Hippocampal formation (tissue), 2 donors: ENCODE measurements at places on chromosomes 2 and 18.

GRCh38 chr2:74759986-74760385, 73.9 kb upstream of the HK2 start:
- DNase-seq: no peak

DNA sequence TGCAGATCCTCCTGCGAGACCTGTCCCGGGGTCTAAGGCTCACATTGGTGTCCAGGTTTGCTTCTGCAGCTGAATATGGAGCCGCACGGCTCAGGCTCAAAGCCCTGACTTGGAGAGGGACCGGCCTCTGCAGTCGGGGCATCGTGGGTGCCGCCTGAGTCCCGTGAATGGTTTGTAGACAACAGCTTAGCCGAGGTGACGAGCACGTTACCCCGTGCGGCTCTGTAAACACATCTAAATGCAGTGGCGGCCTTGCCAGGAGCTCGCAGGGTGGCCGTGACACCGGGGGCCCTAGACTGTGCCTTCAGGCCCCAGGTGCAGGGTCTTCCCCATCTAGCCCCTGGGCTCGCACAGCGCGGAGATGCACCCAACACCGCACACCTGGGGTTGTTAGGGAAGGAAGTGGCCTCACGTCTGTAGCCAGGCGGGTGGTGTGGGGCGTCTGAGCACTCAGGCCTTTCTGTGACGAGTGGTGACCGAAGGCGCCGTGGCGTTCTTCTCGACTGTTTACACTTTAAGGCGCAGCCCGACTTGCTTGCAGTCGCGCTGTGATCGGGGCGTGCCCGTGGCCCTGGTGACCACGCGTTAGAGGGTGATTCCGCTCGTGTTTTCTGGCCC, 91.6 kb downstream of the NFATC1 start:
- DNase-seq: no peak

DNA sequence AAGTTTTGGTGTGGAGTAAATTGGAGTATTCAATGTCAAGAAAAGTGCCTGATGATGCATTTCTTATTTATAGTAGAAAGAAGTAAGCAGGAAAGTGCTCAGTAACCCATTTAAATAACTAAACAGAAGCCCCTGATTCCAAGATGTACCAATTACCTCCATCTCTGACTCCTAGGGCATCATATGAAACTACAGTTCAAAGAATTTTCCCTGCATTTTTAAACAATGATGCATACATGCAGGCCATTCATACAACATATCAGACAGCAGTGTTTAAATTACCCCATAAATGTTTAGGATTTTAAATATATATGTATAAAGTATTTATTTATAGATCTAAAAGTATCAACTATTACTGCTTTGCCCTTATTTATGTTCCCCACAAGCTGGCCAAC, 36.2 kb downstream of the FTCDNL1 start:
- DNase-seq: no peak

DNA sequence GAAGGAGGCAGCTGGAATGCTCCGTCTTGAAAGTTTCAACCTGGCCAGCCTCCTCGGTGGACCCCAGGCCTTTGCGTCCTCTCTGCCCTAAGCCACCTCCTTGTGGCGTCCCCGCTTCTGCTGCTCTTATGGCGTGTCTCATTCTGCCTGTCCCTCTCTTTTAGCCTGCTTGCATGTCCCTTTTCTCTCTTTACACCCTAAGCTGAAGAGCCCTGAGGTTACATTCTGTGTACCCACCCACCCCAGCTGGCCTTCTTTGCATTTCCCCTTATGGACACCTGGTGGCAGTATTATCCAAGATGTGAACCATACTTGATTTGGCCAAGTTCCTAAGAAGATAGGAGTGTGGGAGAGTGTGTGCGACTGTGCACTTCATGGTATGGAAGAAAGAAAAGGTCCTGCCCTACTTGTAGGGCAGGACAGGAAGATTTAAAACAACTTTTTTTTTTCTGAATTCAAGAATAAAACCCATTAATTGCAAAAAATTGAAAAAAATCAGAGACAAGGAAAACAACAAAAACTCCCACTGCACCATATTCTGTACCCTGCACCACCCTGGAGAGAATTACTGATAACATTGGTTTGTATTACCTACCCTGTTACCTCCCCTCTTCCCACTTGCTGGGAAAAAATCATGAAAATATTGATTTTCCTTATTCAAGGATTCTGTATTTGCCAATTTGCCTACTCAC, 77.4 kb downstream of the DYSF start:
- no peak for DNase-seq

- no peak for DNase-seq
Observed at GRCh38 chr2:60371219-60371618, 182.2 kb downstream of the BCL11A start.

- peak; percentile 74 for DNase-seq
Observed at GRCh38 chr2:156399950-156400705, 36.1 kb upstream of the GPD2 start.

GRCh38 chr2:131055169-131056065, 37.8 kb downstream of the FAM168B start:
- DNase-seq: no peak

DNA sequence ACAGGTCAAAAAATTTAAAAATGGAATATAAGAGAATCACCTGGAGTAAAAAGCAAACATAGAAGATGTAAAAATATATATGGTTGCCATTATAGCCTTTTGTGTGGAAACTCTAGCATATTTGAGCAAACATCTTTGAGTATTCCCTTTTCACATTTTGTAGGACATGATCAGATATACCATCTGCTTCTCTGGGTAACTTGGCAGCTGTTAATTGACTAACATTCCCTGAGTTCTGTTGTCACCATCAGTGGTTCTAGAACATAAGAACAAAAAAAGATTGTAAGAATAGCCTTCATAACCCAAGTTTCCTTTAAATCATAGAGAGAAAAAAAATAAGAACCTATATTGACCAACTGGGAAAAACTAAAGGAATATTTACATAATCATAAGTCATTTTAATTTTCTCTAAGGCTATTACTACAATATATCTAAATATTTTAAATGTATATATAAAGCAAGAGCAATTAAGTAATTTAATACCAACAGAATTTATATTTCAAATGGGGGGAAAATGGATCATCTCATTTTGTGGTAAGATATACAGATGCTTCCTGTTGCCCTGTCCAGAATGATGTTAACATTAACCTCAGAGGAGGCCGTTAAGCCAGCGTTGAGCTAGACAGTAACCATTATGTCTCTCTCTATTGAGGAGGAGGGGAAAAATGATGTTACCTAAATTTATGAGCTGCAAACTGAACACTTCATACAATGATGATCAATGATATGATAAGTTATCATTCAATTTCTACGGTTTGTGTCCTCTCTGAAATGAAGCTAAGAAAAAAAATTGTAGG, 9.8 kb upstream of the INO80D start:
- DNase-seq: no peak

- no peak for DNase-seq
Observed at GRCh38 chr2:153311432-153311831, 167.1 kb downstream of the RPRM start.

- no peak for DNase-seq
Observed at GRCh38 chr2:96329456-96329855, 4.3 kb downstream of the ITPRIPL1 start.

DNA sequence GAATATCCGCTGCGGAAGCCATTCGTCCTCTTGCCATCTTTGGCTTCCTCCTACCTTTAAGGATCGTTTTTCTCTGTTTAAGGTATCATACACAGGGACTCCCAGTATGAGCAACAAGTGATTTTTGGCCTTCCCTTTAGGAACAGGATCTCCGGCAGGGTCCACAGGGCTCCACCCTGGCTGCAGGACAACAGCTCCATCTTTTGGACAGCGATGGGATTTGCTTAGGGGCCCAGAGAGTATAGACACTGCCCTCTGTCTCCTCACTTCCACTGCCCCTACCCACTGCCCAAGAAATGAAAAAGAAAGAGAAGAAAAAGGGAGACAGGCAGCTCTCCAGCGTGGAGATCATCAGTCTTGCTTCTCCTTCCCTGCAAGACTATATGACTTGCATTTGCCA, 224.5 kb downstream of the UXS1 start:
- no peak for DNase-seq

DNA sequence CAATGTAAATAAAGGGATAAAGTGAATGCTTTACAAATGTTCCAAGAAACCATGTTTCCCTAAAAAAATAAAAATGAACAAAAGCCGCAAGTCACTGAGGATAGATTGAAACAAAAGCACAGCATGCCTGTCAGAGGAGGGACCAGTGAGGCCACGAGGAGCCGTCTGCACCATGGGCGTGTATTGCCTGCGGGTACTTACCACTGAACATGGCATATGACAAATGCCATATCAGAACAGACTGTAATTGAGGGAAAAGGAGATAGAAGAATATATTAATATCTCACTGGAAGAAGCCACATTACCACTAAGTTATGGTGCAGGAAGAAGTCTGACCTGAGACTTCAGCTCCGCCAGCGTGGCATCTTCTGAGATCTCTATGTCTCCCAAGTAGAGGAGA, 75.8 kb downstream of the USP40 start:
- no peak for DNase-seq

GRCh38 chr2:96325884-96326255, 753 bp downstream of the ITPRIPL1 start:
- no peak for DNase-seq

DNA sequence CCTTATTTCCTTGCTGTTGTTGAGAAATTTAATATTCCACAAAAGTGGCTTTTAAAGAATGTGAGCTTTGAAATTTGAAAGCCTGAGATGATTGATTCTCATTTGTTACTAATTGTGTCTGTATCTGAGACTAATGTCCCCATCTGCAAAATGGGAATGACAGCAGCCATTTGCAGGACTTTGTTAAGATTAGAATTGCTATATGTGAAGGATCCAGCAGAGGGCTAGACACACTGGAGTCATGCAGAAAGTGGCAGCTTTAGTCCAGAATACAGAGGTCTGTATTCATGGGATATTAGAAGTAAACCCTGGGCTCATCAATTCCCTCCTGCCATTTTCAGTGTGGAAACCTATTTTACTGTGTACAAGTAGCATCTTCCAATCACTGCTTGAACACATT, 296.5 kb upstream of the GYPC start:
- no peak for DNase-seq

GRCh38 chr18:71798986-71799673, 745.0 kb downstream of the CBLN2 start:
- DNase-seq: no peak

DNA sequence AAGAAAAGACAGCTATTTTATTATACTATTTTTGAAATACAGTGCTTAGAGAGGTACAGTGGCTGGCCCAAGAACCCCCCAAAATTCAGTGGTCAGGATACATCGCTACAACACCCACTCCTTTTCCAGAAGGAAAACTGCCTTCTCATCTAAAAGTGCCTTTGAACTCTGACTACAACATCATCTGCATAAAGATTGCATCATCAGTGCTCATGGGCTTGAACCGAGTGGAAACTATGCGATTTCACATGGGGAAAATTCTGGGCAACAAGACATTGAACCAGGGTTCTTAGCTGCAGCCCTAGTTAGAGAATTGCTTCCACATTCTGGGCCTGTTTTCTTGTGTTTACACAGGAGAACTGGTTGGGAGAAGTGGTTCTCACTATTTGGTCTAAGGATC, 294.6 kb upstream of the SLC14A2 start:
- no peak for DNase-seq

GRCh38 chr2:187581125-187581896, 27.1 kb upstream of the TFPI start:
- DNase-seq: no peak

- no peak for DNase-seq
Observed at GRCh38 chr2:23916727-23917405, 10.1 kb downstream of the ATAD2B start.

DNA sequence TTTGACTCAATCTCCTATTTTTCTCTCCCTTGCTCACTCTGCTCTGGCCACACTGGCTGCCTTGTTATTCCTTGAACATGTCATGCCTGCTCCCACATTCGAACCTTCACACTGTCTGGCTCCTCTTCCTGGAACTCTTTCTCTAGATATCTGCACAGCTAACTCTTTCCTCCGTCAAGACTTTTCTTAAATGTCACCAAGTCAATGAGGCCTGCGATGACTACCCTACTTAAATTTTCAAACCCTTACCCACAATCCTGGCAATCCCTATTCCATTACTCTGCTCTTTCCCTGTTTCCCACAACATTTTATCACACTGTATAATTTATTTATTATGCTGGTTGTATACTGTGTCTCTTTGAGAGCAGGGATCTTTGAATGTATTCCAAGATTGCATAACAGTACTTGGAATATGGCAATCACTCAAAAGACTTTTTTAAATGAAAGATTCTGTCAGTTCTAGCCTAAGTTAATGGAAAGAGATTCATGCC, 206.2 kb downstream of the SRBD1 start:
- no peak for DNase-seq

GRCh38 chr2:120316071-120316470, 29.9 kb upstream of the INHBB start:
- no peak for DNase-seq

DNA sequence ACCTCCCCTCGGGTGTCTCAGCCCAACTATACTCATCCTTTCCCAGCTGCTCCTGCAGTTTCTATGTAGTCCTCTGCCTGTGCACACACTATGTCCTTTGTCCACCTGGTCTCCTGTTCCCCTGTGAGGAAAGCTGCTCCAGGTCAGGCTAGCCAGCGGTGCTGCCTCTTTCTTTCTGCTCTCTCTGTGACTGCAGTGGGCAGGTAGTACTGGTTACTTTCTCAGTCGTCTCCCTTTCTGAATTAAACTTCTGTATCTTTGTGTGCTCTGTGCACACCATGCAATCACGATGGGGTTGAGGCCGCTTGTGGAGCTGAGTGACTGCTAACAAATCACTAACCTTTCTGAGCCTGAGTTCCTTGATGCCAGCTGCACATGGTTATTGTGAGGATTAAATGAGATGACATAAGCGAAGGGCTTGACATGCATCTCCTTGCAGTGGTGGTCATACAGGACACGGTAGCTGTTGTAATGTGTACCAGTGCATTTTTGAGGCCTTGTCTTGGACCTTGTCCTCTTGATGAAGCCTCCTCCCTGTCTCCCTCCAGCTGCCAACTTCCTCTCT, 3.5 kb downstream of the FARP2 start:
- no peak for DNase-seq

DNA sequence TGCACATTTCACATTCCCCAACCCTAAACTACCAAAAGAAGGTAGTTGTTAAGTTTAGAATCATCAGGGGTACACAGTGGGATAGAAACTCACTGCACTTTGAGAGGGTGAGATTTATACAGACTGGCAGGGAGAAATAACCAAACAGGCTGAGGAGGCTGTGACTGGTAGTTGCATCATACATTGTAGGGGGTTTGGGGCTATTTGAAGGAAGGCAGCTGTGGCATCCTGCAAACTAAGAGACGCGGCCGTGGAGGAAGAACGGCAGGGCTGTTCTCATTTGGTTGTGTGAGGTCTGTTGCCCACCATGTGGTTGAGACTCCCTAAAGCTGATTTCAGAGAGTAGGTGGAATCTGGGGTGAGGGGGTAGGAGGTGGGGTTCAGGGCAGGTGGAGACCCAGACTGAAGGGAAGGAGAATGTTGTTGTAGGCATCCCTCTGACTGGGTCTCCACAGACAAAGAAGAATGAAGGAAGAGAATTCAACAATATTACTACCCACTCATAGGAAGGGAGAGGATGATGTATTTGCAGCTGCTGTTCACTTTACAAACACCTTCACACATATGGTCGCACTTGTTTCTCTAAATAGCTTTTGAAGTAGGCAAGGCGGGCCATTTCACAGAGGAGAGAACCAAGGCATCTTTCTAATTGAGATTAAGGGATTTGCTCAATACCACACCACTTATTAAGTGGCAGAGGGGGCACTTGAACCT, 170.9 kb upstream of the SIX2 start:
- DNase-seq: no peak
